ENCODE measurements at places on chromosomes 3 and 15. TPM values are rescaled to one million over a fixed set of nuclear protein-coding genes. Genes with fewer than 3 reads are reported as not detected.

GRCh38 chr15:78950902-78951840, 6.3 kb upstream of the CTSH start:
- H3K27me3 ChIP-seq, result no peaks in the 10 kb centered on the region
- peak overlapping the region; percentile 13 for H3K27ac ChIP-seq
- no peak overlapping the region for H3K4me3 ChIP-seq

GRCh38 chr15:38843051-38843501, 278.5 kb upstream of the RASGRP1 start:
- H3K4me3 ChIP-seq, result no peak overlapping the region
- no peak for DNase-seq
- H3K36me3 ChIP-seq, result no peaks in the 10 kb centered on the region
- no peak overlapping the region for H3K27ac ChIP-seq

DNA sequence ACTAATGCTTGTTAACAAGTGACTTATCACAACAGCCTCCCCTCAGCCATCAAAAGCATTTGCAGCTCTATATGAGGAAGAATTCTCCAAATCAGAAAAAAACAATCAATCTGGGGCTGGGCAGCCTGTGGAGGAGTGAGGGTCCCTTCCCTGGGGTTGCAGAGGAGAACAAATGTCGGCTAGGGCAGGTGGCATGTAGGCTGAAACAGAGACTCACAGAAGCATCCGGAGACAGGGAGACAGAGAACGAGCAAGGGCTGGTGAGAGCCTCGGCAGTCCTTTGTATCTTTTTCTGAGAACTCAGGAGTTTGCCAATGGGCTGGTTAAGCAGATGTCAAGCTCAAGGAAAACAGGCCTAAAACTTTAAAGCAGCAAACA, 15.8 kb downstream of the ITGA11 start:
- no peak for DNase-seq
- no peak overlapping the region for H3K27ac ChIP-seq
- H3K27me3 ChIP-seq, result no peaks in the 10 kb centered on the region
- no peaks in the 10 kb centered on the region for H3K36me3 ChIP-seq

GRCh38 chr3:166100730-166101129, 263.5 kb upstream of the BCHE start:
- no peaks in the 10 kb centered on the region for H3K4me1 ChIP-seq
- H3K27ac ChIP-seq, result no peak overlapping the region
- no peak for DNase-seq
- no peaks in the 10 kb centered on the region for H3K27me3 ChIP-seq
- no peaks in the 10 kb centered on the region for H3K36me3 ChIP-seq

GRCh38 chr3:8574670-8575322, 69.8 kb downstream of the SSUH2 start:
- H3K4me3 ChIP-seq, result no peak overlapping the region
- no peak for DNase-seq
- H3K27me3 ChIP-seq, result no peaks in the 10 kb centered on the region
- H3K36me3 ChIP-seq, result no peaks in the 10 kb centered on the region

- DNase-seq, result no peak
- H3K27ac ChIP-seq, result no peak overlapping the region
- no peaks in the 10 kb centered on the region for H3K27me3 ChIP-seq
Measured at GRCh38 chr3:95939235-95939809, 875.1 kb upstream of the EPHA6 start.

DNA sequence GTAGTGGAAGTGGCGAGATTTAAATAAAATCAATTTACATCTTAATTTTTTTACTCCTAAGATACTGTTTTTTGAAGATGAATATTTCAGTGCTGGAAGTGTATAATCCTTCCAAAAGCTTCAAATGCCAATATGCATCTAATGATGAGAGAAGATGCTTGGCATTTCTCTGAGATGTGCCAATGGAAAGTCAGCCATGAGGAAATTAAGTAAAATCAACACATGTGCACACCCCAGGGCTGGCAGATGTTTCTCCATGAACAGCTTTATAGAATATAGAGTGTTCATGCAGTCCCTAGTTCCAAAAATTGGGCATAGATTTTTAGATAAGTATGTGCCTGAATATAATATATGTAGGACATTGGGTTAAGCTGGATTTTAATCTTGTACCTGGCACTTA, 90.1 kb downstream of the CPNE4 start:
- no peaks in the 10 kb centered on the region for H3K36me3 ChIP-seq
- no peak overlapping the region for H3K27ac ChIP-seq
- no peak for DNase-seq
- no peaks in the 10 kb centered on the region for H3K4me1 ChIP-seq
- no peaks in the 10 kb centered on the region for H3K27me3 ChIP-seq

DNA sequence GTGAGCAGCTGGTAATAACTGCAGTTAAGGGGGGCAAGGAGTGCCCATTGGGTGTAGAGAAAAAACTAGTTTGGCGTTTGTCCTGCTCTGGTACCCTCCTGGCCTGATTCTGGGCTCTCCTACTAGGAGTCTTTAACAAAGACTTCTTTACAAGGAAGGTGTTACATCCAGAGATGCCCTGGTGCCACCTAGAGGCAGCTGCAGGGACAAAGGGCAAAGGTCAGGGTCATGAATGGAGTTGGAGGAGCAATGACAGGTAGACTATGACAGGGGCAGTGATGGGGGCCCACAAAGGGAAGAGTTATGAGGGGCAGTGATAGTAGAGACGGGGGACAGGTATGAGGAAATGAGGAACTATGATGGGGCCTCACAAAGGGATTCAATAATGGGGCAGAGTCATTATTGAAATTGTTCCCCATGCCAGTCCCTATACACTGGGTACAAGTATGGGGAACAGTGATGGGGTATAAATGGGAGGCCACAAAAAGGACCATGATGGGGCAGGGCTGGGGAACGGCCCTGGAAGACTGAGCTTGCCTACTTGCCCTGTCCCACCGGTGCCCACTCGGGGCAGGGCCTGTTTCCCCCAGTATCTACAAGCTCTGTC, 7.9 kb downstream of the CCDC71 start:
- H3K4me1 ChIP-seq, result no peaks in the 10 kb centered on the region
- H3K27ac ChIP-seq, result no peak overlapping the region
- no peaks in the 10 kb centered on the region for H3K36me3 ChIP-seq
- H3K27me3 ChIP-seq, result no peaks in the 10 kb centered on the region

DNA sequence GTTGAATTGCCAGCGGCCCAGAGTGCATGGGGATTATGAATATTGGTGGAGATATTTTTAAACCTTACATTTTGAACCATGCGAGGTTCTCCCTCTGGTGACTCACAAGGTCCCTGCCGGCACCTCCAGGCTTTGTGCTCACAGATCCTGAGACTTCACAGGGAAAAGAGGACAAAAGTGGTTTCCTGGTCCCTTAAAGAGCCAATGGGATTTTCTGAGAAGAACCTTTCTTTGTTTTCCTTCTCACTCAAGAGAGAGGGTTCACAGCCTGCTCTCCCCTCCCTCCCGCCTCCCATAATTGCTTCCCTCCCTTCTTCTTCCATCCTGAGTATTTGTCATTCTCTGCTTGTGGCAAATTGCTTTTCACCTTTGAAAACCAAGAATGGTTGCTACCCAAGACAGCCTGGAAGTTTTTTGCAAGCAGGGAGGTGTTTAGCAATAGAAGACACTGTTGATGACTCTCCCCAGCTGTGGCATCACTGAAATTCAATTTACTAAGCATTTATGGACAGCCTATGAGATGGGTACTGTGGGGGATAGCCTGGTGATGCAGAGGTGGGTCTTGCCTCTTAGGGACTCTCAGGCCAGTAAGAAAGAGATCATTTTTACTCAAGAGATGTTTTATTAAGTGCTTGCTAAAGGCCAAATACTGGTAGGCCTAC, 76.6 kb downstream of the CPN2 start:
- no peak overlapping the region for H3K4me3 ChIP-seq
- H3K4me1 ChIP-seq, result peaks cover 44% of the 10 kb centered on the region

GRCh38 chr3:61624300-61624699, 62.9 kb downstream of the PTPRG start:
- no peak for DNase-seq
- no peaks in the 10 kb centered on the region for H3K4me1 ChIP-seq
- H3K4me3 ChIP-seq, result no peak overlapping the region
- H3K27ac ChIP-seq, result no peak overlapping the region
- H3K36me3 ChIP-seq, result no peaks in the 10 kb centered on the region
- no peaks in the 10 kb centered on the region for H3K27me3 ChIP-seq

- H3K27me3 ChIP-seq, result no peaks in the 10 kb centered on the region
- H3K27ac ChIP-seq, result no peak overlapping the region
Measured at GRCh38 chr3:49122022-49122421, 1.4 kb upstream of the USP19 start.

TNNC1 gene
- 3.7 TPM for total RNA-seq

PEX5L gene
- total RNA-seq, result 3.3 TPM

CCDC54 gene
- total RNA-seq, result 0.33 TPM

CACNA2D3 gene
- total RNA-seq, result 0.59 TPM

GOLGA8S gene
- total RNA-seq, result not detected

RASGRF1 gene
- total RNA-seq, result 0.16 TPM
